Tibial nerve (tissue), 4 donors: ENCODE measurements at places on chromosomes 5 and 9. TPM values are rescaled to one million over a fixed set of nuclear protein-coding genes. Genes with fewer than 3 reads are reported as not detected.

- no peaks in the 10 kb centered on the region for H3K27me3 ChIP-seq
- no peak for DNase-seq
- H3K36me3 ChIP-seq = no peaks in the 10 kb centered on the region
- peaks cover 15% of the 10 kb centered on the region for H3K4me1 ChIP-seq
Observed at GRCh38 chr5:88787856-88788255, 95.1 kb downstream of the MEF2C start.

GRCh38 chr5:59863777-59864176, 29.7 kb downstream of the PDE4D start:
- H3K36me3 ChIP-seq = no peaks in the 10 kb centered on the region
- H3K4me3 ChIP-seq = no peak overlapping the region
- no peaks in the 10 kb centered on the region for H3K4me1 ChIP-seq
- H3K27ac ChIP-seq = no peak overlapping the region
- no peaks in the 10 kb centered on the region for H3K27me3 ChIP-seq

HK3 gene
- 24.0 TPM for total RNA-seq

OBP2B gene
- not detected for total RNA-seq

DNA sequence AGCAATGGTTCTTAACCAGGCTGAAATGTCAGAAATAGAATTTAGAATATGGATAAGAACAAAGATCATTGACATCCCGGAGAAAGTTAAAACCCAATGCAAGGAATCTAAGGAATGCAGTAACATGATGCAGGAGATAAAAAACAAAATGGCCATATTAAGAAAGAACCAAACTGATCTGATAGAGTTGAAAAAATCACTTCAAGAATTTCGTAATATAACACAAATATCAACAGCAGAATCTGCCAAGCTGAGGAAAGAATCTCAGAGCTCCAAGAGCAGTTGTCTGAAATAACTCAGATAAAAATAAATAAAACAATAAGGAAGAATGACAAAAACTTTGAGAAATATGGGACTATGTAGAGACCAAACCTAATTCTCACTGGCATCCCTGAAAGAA, 37.8 kb upstream of the TAS2R1 start:
- H3K27ac ChIP-seq = no peak overlapping the region
- no peaks in the 10 kb centered on the region for H3K27me3 ChIP-seq
- H3K36me3 ChIP-seq = no peaks in the 10 kb centered on the region
- H3K4me1 ChIP-seq = no peaks in the 10 kb centered on the region

GRCh38 chr5:21689587-21689986, 1163.6 kb downstream of the CDH12 start:
- no peak overlapping the region for H3K4me3 ChIP-seq
- no peaks in the 10 kb centered on the region for H3K36me3 ChIP-seq
- no peak overlapping the region for H3K27ac ChIP-seq
- H3K27me3 ChIP-seq = no peaks in the 10 kb centered on the region
- no peaks in the 10 kb centered on the region for H3K4me1 ChIP-seq

DNA sequence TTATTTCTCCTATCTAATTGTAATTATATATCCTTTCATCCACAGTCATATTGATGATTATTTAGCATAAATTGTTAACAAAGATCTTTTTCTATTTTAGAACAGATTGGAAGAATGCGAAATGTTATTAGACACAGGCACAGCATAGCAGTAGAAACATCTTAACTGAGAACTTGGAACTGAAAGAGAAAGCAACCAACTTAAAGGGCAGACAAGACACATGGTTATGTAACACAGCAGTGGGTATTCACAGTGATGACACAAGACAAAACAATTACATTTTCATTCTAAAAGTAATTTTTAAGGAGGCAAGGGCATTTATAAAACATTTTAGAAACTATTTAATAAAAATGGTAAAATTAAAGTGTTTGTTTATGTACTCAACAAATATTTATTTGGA, 57.7 kb upstream of the MEF2C start:
- no peak overlapping the region for H3K4me3 ChIP-seq
- no peak overlapping the region for H3K27ac ChIP-seq
- H3K4me1 ChIP-seq = no peaks in the 10 kb centered on the region
- no peak for DNase-seq
- H3K27me3 ChIP-seq = no peaks in the 10 kb centered on the region
- no peaks in the 10 kb centered on the region for H3K36me3 ChIP-seq

ACTBL2 gene
- not detected for total RNA-seq

ASTN2 gene
- total RNA-seq = 12.2 TPM

DNA sequence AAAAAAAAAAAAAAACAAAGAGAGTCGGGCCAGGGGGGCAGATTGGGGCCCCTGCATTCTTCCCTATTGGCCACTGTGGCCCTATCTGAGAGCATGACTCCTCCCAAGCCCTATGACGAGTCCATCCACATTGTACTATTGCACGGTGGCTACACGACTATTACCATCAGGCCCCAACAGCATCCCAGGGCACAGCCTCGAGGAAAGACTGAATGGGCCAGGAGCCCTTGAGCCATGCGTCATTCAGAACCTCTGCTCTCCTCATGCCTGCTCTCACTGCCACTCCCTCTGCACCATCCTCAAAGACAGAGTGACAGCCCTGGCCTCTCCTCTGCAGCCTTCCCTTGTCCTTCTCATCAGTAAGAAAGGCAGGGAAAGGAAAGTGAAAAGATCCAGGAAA, 20.2 kb upstream of the ORM1 start:
- no peak for DNase-seq
- H3K36me3 ChIP-seq = peaks cover 59% of the 10 kb centered on the region
- H3K4me3 ChIP-seq = no peak overlapping the region
- H3K27me3 ChIP-seq = no peaks in the 10 kb centered on the region

- H3K27ac ChIP-seq = no peak overlapping the region
- H3K36me3 ChIP-seq = no peaks in the 10 kb centered on the region
- peaks cover 4% of the 10 kb centered on the region for H3K4me1 ChIP-seq
- DNase-seq = no peak
- H3K27me3 ChIP-seq = no peaks in the 10 kb centered on the region
Observed at GRCh38 chr5:59185757-59186385, 603.0 kb downstream of the RAB3C start.

DNA sequence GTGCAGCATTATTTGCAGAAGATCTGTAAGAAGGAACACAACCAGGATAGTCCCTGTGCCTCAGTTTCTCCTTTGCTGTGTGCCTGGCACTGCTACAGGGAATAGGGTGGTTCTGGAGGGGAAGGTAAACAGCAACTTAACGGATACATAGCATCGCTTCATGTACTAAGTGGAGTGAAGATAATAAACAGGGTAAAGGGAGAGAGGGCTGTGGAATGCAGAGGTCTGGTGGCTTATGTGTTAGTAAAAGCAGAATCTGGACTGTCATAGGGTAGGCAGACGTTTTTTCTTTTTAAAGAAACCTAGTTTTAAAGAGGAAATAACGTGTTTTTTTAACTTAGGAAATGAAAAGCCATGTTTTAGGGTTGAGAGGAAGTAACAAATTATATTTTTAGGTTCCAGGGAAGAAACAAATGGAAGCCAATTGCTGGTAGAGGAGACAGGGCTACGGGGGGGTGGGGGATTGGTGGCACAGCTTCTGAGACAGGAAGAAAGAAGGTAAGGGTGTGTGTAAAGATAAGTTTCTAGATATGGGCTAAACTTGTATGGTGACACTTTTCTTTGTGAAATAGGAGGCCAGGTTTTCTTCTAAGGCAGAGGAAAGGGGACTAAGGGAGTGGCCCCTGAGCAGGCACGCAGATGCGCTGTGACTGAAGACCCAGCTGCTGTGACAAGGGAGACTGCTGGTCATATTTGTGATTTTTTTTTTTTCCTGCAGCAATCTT, 1.3 kb downstream of the GNG10 start:
- no peak overlapping the region for H3K27ac ChIP-seq
- DNase-seq = no peak

DNA sequence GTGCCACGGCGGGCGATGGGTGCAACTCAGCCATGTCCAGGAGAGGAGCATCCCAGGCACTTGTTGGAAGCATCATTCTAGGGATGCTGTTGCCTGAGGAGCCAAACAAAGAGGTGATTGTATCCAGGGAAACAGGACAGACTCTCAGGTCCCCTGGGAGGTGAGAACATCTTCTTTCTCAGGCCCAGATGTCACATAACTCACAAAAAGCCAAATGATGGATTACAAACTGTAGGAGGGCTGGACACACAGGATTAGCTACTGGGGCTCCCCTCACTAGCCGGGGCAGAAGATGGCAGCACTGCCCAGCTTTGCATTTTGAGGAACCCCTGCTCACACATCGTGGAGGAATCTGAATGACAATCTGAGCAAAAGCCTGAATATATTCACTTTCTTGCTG, 64.7 kb upstream of the NFIL3 start:
- H3K4me3 ChIP-seq = no peak overlapping the region
- H3K27me3 ChIP-seq = no peaks in the 10 kb centered on the region
- DNase-seq = no peak
- H3K36me3 ChIP-seq = no peaks in the 10 kb centered on the region

RXFP3 gene
- total RNA-seq = not detected

DNA sequence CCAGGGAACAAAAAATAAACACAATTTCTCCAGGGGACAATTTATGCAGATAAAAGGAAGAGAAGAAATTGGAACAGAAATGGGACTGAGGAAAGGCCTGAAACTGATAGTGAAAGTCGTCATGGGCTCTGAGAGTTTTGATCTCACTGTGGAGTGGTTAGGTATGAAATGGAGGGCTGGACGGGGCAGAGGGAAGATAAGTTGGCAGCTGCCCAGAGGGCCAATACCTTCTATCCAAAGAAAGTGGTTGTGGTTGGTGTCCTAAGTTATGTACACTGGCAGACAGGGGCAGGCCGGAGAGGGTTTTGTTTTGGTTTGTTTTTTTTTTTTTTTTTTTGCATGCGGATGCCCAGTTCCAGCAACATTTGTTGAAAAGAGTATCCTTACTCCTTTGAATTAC, 46.1 kb downstream of the ZNF618 start:
- H3K36me3 ChIP-seq = no peaks in the 10 kb centered on the region
- H3K27me3 ChIP-seq = no peaks in the 10 kb centered on the region
- DNase-seq = no peak
